Keratinocyte (primary cell): ENCODE measurements at places on chromosomes 5 and 9.

- no peaks in the 10 kb centered on the region for H3K4me1 ChIP-seq
- no peak overlapping the region for H3K27ac ChIP-seq
- no peaks in the 10 kb centered on the region for H3K36me3 ChIP-seq
- H3K27me3 ChIP-seq, result peaks cover 5% of the 10 kb centered on the region
Measured at GRCh38 chr5:97118261-97119006, 24.0 kb downstream of the LIX1 start.

DNA sequence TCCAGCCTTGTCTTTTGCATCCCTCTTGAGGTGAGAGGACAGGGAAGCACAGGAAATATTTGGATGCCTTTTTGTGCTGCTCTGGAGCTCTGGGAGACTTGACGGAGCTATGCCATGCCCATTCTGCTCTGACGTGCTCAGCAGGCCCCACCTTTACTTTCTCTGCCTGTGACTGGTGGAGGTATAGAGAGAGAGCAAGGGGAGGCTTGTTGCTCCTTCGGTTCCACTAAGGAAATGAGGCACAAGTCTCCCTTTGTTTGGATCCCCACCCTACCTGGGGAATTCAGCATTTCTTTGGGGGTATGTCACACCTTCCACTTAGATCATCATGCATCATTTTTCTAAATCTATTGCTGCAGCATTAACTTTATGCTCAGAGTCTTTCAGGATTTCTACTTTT, 121.8 kb upstream of the CNTLN start:
- H3K4me3 ChIP-seq, result no peak overlapping the region
- peak; percentile 65 for DNase-seq
- H3K27me3 ChIP-seq, result no peaks in the 10 kb centered on the region
- H3K27ac ChIP-seq, result peak overlapping the region; percentile 54

DNA sequence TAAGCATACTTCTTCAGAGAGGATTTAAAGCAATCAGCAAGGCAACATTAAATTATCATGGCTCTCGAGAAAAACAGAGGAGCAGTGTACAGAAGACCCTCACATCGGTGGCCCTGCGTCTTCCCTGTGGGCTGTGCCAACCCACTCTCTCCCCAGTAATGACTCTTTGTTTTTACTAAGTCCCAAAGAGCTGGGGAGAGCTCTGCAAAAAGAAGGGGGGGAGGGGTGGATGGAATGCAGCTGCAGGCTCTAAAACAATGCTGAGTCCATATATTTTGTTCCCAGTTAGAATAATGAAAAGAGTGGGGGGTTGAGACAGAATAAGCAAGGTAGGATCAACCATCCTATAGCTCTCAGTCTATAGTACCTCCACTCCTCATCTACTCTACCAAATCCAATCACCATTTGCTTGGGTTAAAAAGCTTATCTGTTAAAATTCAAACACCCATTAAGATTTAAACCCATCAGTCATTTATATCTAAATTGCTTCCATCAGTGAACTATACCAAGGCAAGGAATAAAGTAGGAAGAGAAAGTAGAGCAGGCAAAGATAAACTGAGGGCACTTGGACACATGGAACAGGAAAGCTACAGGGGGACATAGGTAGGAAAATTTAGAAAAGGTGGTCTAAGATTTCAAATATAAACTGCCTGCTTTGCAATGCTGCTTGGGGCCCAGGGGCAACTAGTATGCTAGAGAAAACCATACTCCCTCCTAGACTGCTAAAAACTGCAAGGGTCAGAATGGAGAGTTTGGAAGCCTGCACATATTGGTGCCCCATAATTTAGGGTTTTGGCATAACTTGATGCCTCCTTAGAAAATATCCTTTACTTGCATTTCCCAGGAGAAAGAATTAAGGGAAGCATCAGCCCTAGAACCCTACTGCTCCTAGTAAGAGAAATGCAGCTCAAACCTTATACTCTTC, 20.6 kb downstream of the ELL2 start:
- peaks cover 33% of the 10 kb centered on the region for H3K4me1 ChIP-seq
- no peak overlapping the region for H3K27ac ChIP-seq
- H3K27me3 ChIP-seq, result no peaks in the 10 kb centered on the region
- H3K36me3 ChIP-seq, result peaks cover 47% of the 10 kb centered on the region

DNA sequence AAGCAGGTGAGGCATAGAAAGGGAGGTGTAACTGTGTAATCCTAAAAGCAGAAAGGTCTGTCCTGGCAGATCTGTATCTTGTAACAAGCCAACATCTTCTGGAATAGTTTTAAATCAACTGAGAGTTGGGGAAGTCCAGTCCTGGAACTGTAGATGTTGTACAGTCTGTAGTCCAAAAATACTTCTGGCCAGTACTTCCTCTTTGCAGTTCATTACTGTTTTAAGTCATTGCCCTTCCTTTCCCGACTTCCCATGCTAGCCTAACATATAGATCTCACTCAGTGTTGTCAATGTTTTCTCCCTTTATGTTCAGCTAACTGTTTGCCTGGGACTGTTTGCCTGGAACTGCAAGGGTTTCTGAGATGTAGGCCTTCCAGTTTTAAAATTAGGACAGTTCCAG, 168.5 kb upstream of the ISL1 start:
- no peaks in the 10 kb centered on the region for H3K36me3 ChIP-seq
- no peaks in the 10 kb centered on the region for H3K27me3 ChIP-seq
- no peak overlapping the region for H3K4me3 ChIP-seq
- no peak for DNase-seq

- H3K27me3 ChIP-seq, result no peaks in the 10 kb centered on the region
- DNase-seq, result no peak
- H3K4me1 ChIP-seq, result peaks cover 15% of the 10 kb centered on the region
- no peak overlapping the region for H3K27ac ChIP-seq
Measured at GRCh38 chr9:19409401-19410194, 789 bp downstream of the ACER2 start.

DNA sequence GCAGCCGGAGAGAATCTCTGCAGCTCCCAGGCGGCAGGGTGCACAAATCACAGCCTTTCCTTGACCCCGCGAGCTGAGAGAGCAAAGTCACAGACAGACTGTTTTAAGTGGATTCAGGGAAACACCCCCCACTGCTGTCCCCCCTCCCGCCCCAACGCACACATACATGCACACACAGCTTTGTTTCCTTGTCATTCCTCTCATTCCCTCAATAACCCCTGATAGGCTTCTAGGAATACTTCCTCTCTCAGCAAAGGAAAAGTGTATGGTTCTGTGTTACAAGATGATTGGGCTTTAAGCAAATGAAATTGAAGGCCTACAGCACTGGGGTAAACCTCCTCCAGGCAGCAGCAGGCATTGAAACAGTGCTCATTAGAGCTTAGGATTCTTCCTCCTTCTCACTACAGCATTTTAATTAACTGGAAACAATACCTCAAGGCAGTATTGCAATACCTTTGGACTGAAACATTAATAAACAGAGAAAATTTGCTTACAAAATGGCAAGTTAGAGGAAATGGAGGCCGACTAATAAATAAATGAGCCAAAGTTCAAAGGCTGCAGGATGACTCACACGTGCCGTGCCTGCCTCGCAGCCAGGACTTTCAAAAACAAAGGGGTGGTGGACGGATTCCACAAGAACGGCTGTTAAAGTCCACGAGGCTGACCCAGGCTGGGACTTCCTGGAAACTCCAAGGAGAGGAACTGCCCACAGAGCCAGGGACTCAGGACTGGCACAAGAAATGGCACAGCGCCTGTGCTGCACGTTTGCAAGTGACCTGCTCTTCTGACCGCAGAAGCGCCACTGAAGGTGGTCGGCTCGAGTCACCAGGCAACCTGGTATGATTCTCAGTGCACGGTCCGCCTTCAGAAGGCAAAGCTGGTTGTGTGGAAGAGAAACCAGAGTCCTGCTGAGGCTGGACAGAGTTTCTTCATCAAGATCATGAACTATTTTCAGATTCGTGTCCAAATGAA, 236.2 kb downstream of the SYK start:
- H3K27me3 ChIP-seq, result peaks cover 3% of the 10 kb centered on the region
- no peak overlapping the region for H3K4me3 ChIP-seq
- DNase-seq, result no peak
